Omental fat pad (tissue), 4 donors: ENCODE measurements at places on chromosomes 2 and 18. TPM values are rescaled to one million over a fixed set of nuclear protein-coding genes. Genes with fewer than 3 reads are reported as not detected.

The LRRTM4 gene
- total RNA-seq, result 0.32 TPM

The MARCO gene
- total RNA-seq, result 26.3 TPM

The LYG1 gene
- 1.0 TPM for total RNA-seq

The UBR3 gene
- 60.8 TPM for total RNA-seq

The MYL1 gene
- total RNA-seq, result not detected

The DIPK1C gene
- not detected for total RNA-seq
